ENCODE measurements at places on chromosomes 11 and 22. TPM values are rescaled to one million over a fixed set of nuclear protein-coding genes. Genes with fewer than 3 reads are reported as not detected.

The RIMBP3C gene
- 0.18 TPM for total RNA-seq

The PRODH gene
- 0.51 TPM for total RNA-seq

The SCN4B gene
- 0.08 TPM for total RNA-seq

The MN1 gene
- 4.0 TPM for total RNA-seq

The KCTD14 gene
- total RNA-seq: 1.8 TPM

The DBX1 gene
- not detected for total RNA-seq

The SLC22A8 gene
- total RNA-seq: not detected

The EMID1 gene
- total RNA-seq: 0.16 TPM

The MAP6 gene
- total RNA-seq: 1.9 TPM

The SPDYC gene
- not detected for total RNA-seq

The AQP11 gene
- 2.7 TPM for total RNA-seq

The LARGE1 gene
- 5.9 TPM for total RNA-seq

The POLA2 gene
- total RNA-seq: 13.4 TPM
